ENCODE measurements at places on chromosomes 3 and 15.

DNA sequence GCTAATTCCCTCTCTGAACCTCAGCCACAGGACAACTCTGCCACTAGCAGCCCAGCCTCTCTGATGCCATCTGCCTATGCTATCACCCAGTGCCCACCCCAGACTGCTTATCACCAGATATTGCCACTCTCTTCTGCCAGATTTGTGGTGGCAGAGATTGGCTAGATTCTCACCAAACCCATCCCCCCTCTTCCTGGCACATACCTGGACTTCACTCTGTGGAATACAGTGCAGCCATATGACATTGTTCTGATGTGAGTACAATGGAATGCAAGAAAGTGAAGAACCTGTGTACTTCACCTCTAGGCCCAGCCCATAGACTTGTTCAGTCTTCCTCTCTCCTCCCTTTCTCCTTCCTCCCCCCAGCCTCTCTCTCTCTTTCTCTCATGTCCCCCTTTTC lies 46.9 kb upstream of the NTRK3 start:
- DNase-seq = no peak

DNA sequence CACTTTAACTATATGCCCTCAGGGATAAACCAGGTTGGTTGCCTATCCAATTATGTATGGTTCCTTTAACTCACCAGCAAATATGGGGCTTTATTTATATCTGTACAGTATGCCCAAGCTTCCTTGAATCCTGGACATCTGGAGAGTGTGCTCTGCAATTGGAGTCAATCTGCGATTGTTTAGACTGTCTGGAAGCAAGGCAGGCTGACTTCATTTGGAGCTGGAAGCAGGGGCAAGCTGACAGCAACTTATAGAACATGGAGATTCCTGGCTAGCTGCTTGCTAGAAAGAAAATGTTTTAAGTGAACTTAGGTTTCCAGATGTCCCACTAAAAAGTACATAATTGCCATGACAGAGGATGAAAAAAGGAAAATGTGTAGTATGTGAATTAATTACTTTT lies 63.7 kb upstream of the TPRG1 start:
- DNase-seq = no peak

DNA sequence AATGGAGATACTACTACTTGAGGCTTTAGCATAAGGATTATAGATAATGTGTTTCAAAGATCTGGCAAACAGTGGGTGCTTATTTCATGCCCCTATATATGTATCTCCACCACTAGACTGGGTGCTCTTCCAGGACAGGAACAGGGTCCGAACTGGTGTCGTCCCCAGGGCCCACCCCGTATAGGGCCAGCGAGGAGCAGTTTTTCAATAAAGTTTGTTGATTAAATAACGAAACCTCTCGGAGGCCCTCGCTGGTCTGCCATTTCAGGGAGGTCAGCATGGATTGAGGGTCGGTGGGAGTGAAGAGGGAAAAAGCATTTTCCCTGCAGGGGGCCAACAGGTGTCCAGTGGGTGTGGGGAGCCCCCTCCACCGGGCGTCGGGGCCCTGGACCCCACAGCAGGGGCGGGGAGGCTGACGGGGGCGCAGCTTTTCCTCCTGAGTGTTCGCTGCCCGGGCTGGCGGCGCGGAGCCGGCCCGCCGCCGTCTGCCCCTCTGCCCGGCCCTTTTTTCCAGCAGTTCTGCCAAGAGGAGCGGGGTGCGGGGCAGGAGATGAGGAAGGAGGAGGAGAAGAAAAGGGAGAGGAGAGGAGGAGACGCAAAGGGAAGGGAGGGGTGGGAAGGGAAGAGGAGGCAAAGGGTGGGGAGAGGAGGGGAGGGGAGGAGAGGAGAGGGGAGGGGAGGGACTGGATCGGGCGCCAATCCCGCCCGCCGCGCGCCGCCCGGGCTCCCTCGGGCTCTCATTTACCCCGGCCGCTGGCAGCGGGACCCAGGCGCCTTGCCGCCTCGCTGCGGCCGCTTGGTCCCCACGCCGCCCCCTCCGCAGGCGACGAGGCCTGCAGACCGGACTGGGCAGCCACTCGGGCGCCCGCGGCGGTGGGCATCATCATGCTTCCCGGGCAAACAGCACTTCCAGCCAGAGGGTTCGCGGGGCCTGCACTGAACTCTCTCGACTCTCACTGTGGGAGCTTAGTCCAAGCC lies 66.3 kb downstream of the ISG20 start:
- no peak for DNase-seq

DNA sequence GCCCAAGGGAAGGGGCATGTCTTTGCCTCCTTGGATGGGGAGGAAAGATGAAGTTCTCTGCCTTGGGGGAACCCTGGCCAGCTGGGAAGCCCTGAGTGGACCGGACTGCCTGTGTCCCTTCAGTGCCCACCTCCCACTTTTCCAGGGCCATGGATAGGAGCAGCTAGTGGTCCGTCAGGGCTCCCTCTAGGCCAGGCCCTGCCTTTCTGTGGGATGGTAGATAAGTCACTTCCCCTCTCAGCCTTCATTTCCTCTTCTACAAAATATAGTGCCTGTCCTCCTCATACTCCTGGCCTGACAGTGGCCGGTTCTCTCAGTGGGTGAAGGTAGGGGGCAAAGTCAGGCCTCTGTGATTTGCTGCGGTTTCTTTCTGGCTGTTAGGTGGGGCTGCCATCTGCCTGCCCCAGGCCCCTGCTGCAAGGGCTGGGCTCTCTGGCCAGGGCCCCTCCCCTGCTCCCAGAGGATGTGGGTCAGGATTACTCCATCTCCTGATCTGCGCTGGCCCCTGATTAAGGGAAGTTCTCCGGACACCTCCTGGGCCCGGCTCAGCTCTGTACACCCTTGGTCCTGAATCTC lies 1.4 kb downstream of the PLEKHO2 start:
- DNase-seq = peak; percentile 45

GRCh38 chr3:181770296-181770695 lies 58.6 kb downstream of the SOX2 start:
- no peak for DNase-seq

DNA sequence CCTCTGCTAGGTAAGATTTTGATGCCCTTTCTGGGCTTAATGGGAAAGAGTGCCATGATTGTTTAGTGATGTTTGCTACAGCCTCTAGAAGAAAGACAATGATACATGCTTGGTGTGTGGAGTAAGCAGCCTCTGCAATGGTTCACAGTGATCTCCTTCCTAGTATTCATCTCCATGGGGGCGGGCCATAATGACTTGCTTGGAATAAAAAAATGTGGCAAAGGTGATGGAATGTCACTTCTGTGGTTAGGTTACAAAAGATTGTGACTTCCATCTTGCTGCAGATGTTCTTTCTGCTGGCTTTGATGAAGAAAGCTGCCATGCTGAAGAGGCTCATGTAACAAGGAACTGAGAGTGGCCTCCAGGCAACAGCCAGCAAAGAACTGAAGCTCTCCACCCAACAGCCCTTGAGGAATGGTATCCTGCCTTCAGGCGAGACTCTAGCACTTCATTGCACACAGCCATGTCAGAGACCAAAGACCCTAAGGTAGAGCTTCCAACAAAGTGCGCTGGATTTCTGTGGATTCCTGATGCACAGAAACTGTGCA lies 139.1 kb upstream of the LRIG1 start:
- DNase-seq = no peak

GRCh38 chr15:82977076-82977475 lies 8.9 kb upstream of the RAMAC start:
- no peak for DNase-seq

- peak; percentile 71 for DNase-seq
Measured at GRCh38 chr3:108090049-108090700, 656 bp downstream of the CD47 start.

DNA sequence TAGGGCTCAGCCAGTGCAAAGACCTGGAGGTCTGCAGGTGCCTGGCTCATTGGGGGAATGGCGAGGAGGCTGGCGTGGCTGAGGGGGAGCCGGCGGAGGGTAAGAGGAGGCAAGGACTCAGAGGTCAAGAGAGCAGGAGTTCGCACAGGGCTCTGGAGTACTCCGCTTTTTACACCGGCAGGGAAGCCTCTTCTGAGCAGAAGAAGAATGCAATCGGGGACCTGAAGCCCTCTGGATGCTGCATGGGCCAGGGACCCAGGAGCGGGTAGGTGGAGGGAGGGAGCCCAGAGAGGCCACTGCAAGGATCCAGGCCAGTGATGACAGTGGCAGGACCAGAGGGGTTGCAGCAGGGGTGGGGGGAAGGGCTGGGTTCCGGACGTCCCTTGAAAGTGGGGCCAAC lies 70.4 kb upstream of the TAMM41 start:
- DNase-seq = peak; percentile 7

DNA sequence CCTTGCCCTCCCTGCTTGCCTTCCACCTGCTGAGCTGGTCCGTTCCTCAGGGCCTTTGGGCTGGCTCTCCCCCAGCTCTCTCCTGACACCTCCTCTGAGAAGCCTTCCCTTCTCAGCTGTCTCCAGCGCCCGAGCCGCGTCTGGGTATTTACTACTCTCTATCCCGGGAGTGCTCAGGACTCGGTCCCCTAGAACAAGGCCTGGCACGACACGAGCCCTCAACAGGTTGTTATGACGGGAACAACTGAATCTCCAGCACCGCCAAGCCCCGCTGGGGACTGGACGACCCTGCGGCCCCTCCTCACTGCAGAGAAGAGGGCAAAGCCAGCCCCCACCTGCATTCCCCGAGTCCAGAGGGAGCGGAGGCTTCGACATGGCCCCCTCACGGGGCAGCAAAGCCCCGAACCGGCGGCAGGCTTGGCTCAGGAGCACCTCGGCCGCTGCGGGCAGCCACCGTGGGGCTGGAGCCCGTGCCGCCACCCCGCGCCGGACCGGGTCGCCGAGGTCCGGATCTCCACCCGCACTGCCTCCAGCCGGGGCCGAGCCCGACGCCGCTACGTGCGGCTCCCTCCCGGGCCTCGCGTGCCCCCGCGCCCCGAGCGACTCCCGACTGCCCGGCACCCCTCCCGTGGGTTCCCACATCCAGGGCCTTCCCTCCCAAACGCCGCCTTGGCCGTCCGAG lies 792 bp downstream of the TPRA1 start:
- peak; percentile 47 for DNase-seq

GRCh38 chr3:165883863-165884478 lies 46.7 kb upstream of the BCHE start:
- DNase-seq = no peak

DNA sequence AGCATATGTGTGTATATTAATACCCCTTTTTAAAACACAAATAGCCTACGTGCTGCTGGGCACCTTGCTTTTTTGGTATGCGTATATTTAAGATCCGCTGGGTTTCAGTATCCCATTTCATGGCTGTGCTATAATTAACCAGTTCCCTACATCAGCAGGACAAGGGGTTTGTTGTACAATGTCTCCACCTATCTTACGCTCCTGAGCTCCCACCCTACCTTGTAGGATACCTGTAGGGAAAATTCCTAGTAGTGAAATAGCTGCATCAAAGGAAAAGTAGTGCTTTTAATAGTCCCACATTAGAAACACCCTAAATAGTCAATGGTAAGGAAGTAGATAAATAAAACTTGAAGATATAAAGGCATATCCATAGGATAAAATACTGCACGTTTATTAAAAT lies 1.4 kb downstream of the MAP6D1 start:
- DNase-seq = no peak

DNA sequence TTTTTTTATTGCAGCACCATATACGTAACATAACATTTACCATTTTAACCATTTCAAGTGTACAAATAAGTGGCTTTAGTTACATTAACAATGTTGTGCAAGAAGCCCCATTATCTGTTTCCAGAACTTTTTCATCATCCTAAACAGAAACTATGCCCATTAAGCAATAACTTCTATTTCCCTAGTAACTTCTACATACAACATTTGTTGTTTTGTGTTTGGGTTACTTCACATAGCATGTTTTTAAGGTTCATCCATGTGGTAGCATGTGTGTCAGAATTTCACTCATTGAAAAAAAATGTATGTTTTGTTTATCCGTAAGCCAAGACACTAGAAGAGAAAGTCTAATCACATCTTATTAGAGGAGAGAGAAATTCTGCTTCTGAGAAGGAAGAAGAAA lies 450.5 kb upstream of the PDZRN3 start:
- no peak for DNase-seq

DNA sequence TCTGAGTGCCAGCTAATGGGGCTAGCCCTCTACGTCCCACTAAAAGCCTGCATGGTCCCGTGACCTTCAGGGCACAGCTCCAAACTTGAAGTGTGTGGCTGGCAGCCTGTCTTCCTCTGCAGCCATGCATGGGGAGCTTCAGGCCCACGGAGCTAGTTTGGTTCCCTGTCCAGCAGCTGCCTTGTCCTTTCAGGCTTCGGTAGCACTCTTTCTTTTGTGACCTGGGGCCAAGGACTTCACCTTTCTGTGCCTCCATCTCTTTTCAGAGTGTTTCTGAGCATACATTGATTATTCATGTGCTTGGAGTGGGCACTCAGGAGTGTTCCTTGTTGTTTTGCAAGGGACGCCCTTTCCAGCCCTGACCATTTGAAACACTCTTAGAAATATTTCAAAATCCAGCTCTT lies 155.2 kb downstream of the DNAJB8 start:
- DNase-seq = peak; percentile 14

GRCh38 chr15:77097248-77097721 lies 26.4 kb upstream of the TSPAN3 start:
- no peak for DNase-seq

- no peak for DNase-seq
Measured at GRCh38 chr3:49647741-49648140, 26.4 kb upstream of the APEH start.

DNA sequence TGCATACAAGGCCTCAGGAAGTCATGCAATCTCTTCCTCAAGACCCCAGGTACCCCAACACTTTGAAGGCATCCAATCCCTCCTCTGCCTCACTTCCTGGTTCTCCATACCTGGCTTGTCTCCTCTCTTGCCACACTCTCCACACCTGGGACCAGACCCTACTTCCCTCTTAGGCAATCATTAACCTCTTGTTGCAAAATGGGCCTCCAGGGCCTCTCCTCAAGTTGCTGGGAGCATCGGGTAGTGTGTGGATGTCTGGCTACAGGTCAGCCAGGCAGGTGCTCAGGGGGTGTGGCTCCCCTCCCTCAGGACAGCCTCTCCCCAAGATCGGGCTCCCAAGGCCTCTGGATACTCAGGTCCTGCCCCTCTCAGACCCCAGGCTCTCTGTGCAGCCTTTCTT lies 8.6 kb downstream of the PLA2G4E start:
- DNase-seq = no peak

- no peak for DNase-seq
Measured at GRCh38 chr3:170330366-170330765, 27.1 kb upstream of the SKIL start.

DNA sequence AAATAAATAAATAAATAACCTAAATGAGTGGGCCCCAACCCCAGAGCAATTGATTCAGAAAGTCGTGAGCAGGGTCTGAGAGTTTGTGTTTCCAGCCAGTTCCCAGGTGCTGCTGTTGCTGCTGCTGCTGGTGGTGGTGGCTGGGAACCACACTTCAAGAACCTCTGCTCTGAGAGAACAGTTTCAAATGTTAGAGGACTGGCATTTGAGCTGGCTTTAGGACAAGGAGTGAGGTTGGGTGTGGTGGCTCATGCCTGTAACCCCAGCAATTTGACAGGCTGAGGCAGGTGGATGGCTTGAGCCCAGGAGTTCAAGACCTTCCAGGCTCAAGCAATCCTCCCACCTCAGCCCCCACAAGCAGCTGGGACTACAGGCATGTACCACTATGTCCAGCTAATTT lies 123.1 kb upstream of the UBE2E1 start:
- no peak for DNase-seq

DNA sequence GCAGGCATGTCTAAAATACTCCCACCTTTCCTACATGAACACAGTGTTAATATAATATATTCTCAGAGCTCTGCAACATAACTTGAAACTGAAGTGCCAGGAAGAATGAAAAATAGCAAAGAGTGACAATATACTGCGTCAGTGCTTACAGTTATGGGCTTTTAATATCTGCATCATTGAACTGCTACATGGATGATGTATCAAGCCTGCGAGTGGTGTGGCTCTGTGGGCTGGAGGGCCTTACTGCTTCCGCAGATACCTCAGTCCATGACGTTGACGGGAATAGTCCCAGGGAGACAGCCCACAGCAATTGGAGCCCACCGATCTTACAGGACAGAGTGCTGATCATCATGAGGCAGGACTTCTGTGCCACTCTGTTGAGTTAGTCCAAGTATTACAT lies 727.0 kb downstream of the NR2F2 start:
- no peak for DNase-seq
